ENCODE measurements at places on chromosomes 6 and 20. TPM values are rescaled to one million over a fixed set of nuclear protein-coding genes. Genes with fewer than 3 reads are reported as not detected.

Gene ADAM33
- 2.3 TPM for total RNA-seq

Gene SLC22A16
- not detected for total RNA-seq

Gene EYA4
- 25.5 TPM for total RNA-seq

Gene ETV7
- 0.15 TPM for total RNA-seq

Gene FGD2
- total RNA-seq = 22.1 TPM

Gene GTSF1L
- total RNA-seq = not detected

GRCh38 chr6:17492350-17492749 is 99.0 kb downstream of the CAP2 start:
- no peaks in the 10 kb centered on the region for H3K36me3 ChIP-seq
- peaks cover 38% of the 10 kb centered on the region for H3K4me1 ChIP-seq
- H3K27me3 ChIP-seq = no peaks in the 10 kb centered on the region
- no peak for DNase-seq
- no peak overlapping the region for H3K27ac ChIP-seq

GRCh38 chr20:34037121-34037520 is 43.4 kb downstream of the RALY start:
- no peaks in the 10 kb centered on the region for H3K36me3 ChIP-seq
- no peak for DNase-seq
- H3K27me3 ChIP-seq = no peaks in the 10 kb centered on the region
- H3K4me3 ChIP-seq = no peak overlapping the region
- peaks cover 70% of the 10 kb centered on the region for H3K4me1 ChIP-seq
- no peak overlapping the region for H3K27ac ChIP-seq

- DNase-seq = no peak
- no peak overlapping the region for H3K27ac ChIP-seq
- H3K4me3 ChIP-seq = no peak overlapping the region
- no peaks in the 10 kb centered on the region for H3K27me3 ChIP-seq
- H3K36me3 ChIP-seq = no peaks in the 10 kb centered on the region
These were observed 36.9 kb downstream of the SNX9 start for GRCh38 chr6:157859775-157860504.

- DNase-seq = no peak
- H3K4me1 ChIP-seq = peaks cover 30% of the 10 kb centered on the region
- no peak overlapping the region for H3K27ac ChIP-seq
- H3K27me3 ChIP-seq = no peaks in the 10 kb centered on the region
These were observed 1.6 kb downstream of the TPMT start for GRCh38 chr6:18153311-18153703.

DNA sequence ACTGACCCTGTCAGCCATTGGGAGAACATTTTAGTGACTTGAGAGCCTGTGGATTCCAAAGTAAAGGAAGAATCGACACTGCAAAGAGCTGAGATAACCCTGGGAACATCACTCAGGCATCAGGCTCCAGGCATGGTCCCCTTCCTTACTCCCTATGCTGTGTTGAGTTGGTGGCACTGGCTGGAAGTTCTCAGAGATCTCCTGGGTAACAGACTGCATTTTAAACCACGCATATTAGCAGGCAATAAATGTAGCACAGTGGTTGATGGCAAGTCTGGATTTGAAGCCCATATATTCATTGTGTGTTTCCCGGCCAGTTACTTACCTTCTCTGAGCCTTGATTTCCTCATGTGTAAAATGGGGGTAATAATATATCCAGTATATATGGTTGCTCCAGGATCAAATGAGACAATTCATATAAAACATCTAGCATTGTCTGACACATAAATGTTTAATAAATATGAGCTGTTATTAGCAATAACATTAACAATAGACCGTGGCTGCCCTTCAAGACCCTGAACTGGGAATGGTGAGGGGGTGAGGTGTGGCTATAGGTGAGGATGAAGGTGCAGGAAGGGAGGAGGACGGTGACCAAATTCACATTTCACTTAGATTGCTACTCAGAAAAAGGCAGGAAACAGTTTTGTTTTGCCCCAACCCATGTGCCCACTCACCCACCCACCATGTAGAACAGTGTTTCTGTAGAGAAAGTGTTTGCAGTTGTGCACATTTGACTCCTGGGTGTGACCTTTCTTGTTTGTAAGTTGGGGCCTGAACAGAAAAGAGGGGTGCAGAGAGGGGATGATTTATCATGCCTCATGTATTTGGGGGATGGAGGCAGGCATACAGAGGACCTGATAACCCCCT is 2.1 kb downstream of the PLCG1 start:
- H3K4me1 ChIP-seq = peaks cover 71% of the 10 kb centered on the region
- peak overlapping the region; percentile 99 for H3K27ac ChIP-seq
- no peaks in the 10 kb centered on the region for H3K27me3 ChIP-seq
- peaks cover 8% of the 10 kb centered on the region for H3K36me3 ChIP-seq
- peak overlapping the region; percentile 79 for H3K4me3 ChIP-seq

DNA sequence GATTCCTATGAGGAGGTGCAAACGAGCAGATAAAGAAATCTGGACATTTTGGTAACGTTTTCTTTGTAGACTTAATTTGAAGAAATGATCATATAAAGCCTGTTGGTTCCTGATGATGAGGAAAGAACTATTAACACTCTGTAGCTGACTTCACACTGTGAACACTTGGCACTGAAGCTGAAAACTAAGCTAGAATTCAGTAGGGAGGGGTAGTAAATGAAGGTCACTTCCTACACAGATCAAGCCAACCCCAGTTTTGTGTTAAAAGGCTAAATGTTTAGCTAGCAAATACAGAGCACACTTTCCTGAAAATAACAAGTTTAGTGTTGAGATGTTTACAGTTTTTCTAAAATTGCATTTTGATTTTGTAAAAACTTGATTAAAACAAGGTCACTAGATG is 296.2 kb upstream of the PRDM1 start:
- H3K4me1 ChIP-seq = no peaks in the 10 kb centered on the region
- H3K27me3 ChIP-seq = no peaks in the 10 kb centered on the region
- DNase-seq = no peak
- H3K36me3 ChIP-seq = no peaks in the 10 kb centered on the region
- no peak overlapping the region for H3K4me3 ChIP-seq

DNA sequence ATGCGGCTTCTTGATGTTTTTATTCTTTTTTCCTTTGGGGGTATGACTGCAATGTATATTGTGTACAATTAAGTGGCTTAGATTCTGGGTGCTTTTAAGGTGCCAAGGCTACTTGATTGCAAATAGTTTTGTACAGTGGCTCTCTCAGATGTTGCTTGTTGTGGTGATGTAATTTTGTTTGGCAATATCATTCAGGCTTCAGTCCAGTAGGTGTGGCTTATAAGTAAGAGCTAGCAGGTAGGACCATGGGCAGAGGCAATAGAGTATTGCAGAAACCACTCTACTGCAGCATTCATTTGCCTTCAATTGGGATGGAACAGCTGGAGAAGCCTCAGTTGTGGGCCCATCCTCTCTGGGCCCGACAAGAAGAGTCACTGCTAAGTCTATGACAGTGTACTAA is 407.9 kb upstream of the MAN1A1 start:
- no peaks in the 10 kb centered on the region for H3K4me1 ChIP-seq
- no peak for DNase-seq
- no peaks in the 10 kb centered on the region for H3K27me3 ChIP-seq
- no peak overlapping the region for H3K4me3 ChIP-seq
- no peak overlapping the region for H3K27ac ChIP-seq

GRCh38 chr6:44029444-44030185 is 97.6 kb downstream of the MRPL14 start:
- DNase-seq = no peak
- no peaks in the 10 kb centered on the region for H3K27me3 ChIP-seq
- no peaks in the 10 kb centered on the region for H3K36me3 ChIP-seq
- no peak overlapping the region for H3K27ac ChIP-seq
- no peaks in the 10 kb centered on the region for H3K4me1 ChIP-seq
- H3K4me3 ChIP-seq = no peak overlapping the region

DNA sequence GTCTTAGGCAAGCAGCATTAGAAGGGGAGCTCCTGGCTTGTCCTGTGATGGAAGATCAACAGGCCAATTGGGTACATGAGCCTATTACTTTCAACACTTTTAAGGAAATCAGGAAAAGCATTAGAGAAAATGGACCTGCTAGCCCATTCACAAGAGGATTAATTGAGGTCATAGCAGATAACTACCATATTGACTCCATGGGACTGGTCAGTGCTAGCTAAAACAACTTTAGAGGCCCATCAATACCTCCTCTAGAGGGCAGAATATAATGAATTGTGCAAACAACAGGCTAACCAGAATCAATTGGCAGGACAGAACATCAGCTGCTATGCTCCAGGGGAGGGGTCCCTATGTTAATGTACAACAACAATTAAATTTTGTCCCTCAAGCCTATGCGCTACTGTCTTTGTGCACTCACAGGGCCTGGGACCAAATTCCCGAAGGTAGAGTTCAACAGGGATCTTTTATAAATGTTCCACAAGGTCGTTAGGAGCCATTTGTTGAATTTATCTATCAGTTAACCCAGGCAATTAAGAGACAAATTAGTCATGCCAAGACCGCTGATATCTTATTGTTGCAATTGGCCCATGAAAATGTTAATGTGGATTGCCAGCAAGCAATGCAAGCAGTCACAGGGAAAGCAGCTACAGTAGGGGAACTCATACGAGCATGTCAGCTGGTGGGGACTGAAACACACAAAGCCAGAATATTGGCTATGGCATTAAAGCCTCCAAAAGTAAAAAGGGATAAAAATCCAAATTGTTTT is 106.6 kb upstream of the BTN3A2 start:
- H3K27me3 ChIP-seq = peaks cover 88% of the 10 kb centered on the region
- no peak overlapping the region for H3K4me3 ChIP-seq
- DNase-seq = no peak
- H3K27ac ChIP-seq = no peak overlapping the region
- no peaks in the 10 kb centered on the region for H3K36me3 ChIP-seq
- H3K4me1 ChIP-seq = no peaks in the 10 kb centered on the region

DNA sequence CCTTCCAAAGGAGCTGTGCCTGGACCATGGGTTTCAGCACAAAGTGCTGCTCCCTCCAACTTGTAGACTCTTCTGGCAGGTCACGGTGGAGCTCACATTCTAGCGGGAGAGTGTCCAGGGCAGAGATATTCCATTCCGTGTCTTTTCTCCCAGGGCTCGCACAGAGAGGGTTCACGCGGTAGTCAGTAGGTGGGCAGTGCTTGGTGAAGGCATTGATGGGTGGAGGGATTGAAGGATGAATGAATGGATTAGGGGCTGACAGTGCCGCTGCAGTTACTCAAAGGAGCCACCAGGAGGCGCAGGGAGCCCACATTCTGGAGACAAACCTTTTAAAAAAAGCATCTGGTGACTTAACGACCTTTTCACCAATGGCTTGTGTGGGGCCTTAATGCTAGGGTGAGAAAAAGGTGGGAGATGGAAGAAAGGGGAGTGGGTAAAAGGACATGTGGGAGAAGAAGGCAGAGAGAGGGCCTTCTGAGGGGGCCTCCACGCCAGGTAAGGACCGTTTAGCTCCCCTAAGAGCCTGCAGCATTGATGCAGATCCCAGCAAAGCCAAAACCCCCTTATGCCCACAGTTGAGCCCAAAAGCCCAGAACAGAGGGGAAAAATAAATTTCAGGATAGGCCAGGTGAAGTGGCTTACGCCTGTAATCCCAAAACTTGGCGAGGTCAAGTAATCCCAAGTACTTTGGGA is 17.5 kb upstream of the FAM110A start:
- no peaks in the 10 kb centered on the region for H3K36me3 ChIP-seq
- peak; percentile 43 for DNase-seq
- H3K4me1 ChIP-seq = peaks cover 2% of the 10 kb centered on the region
- no peak overlapping the region for H3K27ac ChIP-seq
